Stimulated activated CD8-positive, alpha-beta memory T cell treated with anti-CD3 and anti-CD28 coated beads, Interleukin-4, amount 100 ng/mL, for 1 hour (primary cell): ENCODE measurements at places on chromosomes 6 and 20.

GRCh38 chr6:154592199-154592860 lies 81.8 kb upstream of the CNKSR3 start:
- DNase-seq = no peak

- DNase-seq = no peak
Observed at GRCh38 chr6:37587866-37588734, 88.4 kb upstream of the CCDC167 start.

DNA sequence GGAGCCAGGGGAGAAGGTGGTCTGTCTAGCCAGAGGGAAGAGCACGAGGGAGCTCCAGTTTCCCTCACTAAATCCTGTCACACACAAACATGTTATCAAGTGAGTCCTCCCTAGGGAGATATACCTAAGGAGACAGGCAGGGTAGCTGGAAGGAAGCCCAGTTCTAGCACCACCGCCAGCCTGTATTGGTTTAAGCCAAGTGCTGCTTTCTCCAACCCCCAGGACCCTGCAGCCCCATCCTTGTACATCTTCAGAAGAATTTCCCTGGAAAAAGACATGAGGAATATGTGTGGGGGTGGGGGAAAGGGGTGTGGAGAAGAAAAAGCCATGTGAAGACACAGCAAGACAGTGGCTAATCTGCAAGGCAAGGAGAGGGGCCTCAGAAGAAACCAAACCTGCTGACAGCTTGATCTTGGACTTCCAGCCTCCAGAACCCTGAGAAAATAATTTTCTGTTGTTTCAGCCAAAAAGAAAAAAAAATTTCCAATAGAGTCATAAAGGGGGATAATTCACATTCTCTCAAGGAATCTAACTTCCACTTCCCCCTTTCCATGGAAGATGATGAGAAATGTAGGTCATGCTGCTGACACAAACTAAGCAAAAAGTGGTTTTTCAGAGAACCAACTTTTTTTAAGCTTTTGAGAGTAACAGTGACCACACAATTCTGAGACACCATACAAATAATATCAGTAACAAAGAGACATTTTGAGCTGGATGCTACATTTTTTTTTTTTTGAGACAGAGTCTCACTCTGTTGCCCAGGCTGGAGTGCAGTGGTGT lies 103.2 kb upstream of the PRDM1 start:
- no peak for DNase-seq

DNA sequence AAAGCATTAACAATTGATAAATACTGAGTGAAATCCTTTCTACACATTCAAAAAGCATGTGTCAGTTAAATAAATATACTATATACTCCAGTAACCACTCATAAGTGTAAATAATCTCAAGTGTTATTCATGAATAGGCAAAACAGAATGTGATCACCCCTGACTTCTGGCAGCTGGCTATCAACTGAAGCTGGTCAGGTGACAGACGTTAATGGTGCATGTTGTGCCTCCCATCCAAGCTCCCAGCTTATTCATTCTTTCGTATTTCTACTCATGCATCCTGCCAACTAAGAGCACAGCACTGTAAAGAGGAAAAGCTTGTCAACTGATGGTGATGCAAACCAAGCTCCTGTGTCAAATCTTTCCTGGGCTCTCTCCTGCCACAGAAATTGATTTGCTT lies 7.7 kb downstream of the PSMB1 start:
- DNase-seq = no peak

DNA sequence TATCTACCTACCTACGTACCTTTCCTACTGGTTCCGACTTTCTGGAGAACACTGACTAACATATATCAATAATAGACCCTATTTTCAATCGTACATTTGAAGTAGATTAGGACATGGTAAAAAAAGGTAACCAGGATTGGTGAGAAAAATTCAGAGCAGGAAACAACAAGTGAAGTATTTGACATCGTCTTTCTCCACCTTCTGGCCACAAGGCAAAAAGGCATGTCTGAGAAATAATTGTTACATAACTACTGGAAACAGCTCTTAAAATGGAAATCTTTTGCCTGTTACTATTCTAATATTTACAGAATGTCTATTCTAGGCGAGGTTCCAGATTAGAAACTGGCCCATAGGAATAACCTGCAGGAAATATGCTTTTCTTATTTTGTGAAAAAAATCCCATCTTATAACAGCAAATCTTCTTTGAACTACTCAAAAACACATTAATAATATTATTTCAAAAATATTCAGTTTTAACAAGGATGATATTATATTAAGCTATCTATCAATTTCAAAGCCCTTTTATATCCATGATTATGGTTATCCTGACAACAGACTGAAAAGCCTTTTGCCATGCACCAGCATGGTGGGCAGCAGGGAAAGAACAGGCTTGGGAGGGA lies 80.8 kb downstream of the RCAN2 start:
- no peak for DNase-seq

- no peak for DNase-seq
Observed at GRCh38 chr6:46733341-46733801, 1.8 kb downstream of the PLA2G7 start.

- DNase-seq = no peak
Observed at GRCh38 chr20:10673176-10673841, 490 bp downstream of the JAG1 start.

DNA sequence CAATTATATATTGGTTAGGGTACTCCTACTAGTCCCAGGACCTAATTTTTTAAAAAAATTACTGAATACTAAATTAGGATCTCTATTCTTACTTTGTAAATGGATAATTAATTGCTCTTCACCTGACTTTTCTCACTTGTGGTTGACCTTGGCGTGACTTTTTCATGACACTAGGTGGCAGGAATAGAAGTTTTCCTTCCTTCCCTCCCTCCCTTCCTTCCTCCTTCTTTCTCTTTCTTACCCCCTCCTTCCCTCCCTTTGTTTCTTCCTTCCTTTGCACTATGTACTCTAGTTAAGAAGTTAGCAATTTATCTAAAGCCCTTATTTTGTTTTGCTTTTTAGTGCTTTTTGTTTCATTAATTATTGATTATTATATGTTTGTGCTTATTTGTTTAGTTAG lies 20.4 kb upstream of the HBS1L start:
- no peak for DNase-seq

- no peak for DNase-seq
Observed at GRCh38 chr6:139240161-139241010, 51.4 kb downstream of the TXLNB start.

DNA sequence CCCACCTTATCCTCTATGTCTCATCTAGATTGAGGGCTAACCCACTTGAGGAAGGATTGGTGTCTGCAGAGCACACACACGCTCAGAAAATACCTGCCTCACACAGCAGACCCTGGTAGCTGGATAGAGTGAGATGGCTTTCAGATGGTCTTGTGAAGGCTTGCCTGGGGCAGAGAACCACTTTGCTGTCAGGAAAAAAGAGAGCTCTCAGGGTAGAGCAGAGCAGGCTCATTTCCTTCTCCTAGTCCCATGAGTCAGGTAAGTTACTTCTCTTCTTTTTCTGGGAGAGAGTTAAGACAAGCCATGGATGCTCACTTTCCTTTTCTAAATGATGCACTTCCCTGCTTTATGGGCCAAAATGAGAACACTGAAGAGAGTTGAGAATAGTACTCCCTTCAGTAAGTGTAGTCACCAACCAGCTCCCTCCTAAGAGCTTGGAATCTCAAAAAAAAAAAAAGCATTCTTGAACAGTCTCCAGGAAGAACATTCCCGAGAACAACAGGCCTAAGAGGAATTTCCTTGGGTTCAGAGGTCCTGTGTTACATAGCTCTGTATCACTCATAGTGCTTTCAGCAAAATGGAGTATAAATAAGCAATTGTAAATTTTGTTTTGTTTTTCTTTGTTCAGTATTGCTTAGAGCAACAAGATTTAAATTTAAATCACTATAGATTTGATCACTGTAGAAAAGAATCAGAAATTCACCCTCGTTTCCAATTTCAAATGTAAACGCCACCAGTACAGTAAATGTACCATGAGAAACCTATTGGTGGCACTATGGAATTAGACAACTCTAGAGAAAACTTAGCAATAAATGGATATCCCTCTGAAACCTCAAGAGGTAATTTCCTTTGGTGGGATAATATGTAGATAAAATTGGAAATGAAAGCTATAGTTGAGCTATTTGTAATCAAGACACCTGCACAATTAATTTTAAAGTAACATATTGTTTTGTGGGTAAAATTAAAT lies 530.3 kb downstream of the RFPL4B start:
- no peak for DNase-seq

DNA sequence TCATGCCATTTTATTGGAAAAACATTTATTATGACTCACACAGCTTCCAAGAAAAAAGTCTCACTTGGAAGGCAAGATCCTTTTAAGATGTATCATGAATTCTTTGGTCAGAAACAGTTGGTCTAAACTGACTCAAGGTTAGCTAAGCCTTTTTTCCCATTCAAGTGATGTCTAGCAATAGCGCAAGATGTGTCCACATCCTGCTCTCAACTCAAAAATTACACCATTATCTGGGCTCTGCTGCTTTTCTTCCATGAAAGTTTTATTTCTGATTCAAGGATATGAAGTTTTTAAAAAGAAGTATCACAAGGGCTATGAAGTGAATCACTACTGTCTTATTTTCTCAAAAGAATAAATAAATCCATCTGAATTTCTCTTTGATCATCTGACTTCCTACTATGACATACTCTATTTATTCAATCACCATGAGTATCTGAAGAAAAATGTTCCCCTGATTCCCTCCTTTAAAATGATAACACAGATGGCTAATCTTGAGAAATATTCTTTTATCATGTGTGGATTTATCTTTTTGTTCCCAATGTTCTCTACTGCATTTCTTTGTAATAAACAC lies 139.2 kb downstream of the AHI1 start:
- no peak for DNase-seq

- DNase-seq = no peak
Observed at GRCh38 chr6:95830859-95831557, 184.8 kb upstream of the FUT9 start.

DNA sequence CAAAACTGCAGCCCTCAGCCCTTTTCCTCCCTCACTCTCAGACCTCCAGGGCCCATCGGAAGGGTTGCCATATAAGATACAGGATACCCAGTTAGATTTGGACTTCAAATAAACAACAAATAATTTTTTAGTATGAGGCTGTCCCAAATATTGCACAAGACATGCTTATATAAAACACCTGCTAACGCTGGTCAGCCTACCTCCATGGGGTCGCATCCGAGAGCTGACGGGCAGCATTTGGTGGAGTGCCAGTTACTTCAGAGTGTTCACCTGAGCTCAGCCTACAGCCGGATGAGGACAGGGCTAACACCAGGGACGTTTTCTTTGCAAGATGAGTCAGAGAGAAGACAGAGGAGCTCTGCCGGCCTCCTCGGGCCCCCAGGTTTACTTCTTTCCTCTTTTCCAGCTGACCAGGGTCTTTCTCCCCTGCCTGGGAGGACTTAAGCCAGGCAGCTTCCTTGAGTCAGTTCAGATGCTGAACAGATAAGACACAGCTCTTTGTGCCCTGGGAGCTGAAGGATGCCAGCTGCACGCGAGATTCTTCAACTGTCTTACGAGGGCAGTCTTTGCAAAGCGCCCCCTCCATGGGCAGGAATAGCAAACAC lies 141.2 kb upstream of the KCNG1 start:
- DNase-seq = no peak

DNA sequence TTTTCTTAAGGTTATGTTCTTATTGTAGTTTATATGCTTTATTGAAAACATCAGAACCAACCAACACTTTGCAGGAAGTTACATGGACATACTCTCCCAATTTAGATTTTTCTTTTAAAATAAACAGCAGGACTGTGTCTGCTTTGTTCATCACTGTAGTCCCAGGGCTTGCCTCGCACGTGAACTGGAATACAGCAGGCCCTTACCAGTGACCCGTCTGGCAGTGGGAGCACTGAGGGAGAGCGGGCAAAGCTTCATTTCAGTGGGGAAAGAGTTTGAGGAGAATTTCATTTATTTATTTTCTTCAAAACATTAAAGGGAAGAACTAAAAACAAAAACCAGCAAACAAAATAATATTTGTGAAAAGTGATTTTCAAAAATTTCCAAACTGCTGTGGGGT lies 230.8 kb downstream of the PAX1 start:
- DNase-seq = no peak

- DNase-seq = no peak
Observed at GRCh38 chr6:165231581-165232561, 77.5 kb downstream of the C6orf118 start.

DNA sequence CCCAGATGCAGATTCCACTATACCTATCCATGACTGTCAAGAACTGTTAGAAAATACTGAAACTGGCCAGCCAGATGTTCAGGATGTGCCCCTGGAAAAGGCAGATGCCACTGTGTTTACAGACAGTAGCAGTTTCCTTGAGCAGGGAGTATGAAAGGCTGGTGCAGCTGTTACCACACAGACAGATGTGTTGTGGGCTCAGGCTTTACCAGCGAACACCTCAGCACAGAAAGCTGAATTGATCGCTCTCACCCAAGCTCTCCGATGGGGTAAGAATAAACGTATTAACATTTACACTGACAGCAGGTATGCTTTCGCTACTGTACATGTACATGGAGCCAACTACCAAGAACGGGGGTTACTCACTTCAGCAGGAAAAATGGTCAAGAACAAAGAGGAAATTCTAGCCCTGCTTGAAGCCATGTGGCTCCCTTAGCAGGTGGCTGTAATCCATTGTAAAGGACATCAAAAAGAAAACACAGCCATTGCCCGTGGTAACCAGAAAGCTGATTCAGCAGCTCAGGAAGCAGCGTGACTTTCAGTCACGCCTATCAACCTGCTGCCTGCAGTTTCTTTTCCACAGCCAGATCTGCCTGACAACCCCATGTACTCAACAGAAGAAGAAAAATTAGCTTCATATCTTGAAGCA lies 459.7 kb upstream of the HTR1E start:
- no peak for DNase-seq

DNA sequence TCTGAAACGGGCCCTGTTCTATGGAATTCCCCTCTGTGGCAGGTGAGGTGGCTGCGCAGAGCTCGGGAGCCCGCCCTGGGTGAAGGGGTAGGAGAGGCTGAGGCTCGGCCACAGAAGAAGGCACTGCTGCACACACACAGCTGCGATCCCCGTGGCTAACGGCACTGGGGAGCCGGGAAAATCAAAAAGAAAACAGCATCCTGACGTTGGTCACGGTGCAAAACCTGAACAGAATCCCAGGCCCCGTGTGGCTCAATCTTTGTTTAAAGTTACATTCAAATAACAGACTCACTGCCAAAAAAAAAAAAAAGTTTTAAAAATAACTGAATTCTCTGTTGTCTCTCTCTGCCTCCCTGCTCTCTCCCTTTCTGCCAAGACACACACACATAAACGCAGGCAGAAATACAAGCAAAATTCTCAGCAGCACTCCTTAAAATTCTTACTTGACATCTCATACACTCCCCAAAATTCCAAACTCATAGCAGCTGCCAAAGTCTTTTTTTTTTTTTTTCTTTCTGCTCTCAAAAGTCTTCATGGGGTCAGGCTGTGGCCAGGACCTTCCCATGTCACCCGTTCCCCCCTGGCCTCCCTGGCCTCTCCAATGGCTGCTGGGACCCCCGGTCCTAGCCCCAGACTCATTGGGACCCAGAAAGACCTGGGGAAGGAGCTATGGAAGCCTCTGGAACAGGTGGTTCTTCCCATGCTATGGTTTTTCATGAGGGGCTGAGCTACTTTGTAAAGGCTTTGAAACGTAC lies 248.8 kb downstream of the TTLL2 start:
- no peak for DNase-seq

- no peak for DNase-seq
Observed at GRCh38 chr20:16816192-16816591, 68.0 kb downstream of the OTOR start.

- no peak for DNase-seq
Observed at GRCh38 chr6:28334286-28335039, 1.5 kb downstream of the ZSCAN31 start.
